ENCODE measurements at places on chromosomes 7 and 10.
A peak's percentile ranks its signal among the peaks of the same experiment; 100 is the strongest.

GRCh38 chr10:84525120-84525806 is 196.9 kb downstream of the CCSER2 start:
- no peak for DNase-seq

- no peak for DNase-seq
These were observed 6.6 kb downstream of the YWHAG start for GRCh38 chr7:76352193-76352592.

- DNase-seq = no peak
These were observed 111.5 kb downstream of the PRPF18 start for GRCh38 chr10:13698217-13698616.

DNA sequence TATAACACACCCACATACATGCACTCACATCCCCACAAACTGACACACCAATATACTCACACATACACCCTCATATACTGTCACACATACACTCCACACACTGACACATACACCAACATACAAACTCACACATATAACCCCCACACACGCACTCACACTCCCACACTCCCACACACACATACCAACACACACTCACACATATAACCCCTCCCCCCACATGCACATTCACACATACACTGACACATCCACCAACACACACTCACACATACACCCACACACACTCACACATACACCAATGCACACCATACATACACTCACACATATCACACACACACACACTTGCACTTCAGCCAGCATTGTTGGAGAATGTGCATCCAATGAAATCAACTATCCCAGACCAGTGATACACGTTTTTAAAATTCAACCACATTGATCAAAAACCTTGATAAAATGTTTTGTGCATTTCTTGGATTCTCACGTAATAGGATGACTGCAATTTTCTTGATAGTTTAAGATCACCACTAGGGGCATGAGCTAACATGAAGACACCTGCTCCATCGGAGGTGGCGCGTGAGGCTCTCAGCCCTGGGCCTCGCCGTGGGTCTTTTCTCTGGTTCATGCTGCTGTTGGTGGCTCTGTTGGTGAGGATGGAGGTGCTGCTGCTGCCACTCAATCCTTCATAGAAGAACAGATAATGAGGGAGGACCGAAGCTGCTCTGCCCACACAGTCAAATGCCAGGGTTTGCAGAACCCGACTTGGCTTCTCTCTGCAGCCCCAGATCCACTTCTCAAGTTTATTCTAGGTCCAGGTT is 32.1 kb upstream of the CHST15 start:
- DNase-seq = no peak

DNA sequence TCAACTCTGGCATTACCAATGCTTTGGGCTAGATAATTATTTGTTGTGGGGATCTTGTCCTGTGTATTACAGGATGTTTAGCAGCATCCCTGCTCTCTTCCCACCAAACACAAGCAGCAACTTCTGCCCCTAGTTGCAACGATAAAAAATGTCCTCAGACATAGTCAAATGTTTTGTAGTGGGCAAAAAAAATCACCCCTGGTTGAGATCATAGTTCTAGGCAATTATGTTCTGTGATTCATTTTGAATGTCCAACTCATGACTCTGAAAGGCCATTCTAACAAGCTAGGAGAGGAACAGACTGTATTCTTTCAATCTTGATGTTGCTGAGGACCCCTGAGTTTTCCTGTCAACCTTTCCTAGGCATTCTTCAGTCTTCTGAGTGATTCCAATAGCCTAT is 79.5 kb downstream of the RTKN2 start:
- no peak for DNase-seq

DNA sequence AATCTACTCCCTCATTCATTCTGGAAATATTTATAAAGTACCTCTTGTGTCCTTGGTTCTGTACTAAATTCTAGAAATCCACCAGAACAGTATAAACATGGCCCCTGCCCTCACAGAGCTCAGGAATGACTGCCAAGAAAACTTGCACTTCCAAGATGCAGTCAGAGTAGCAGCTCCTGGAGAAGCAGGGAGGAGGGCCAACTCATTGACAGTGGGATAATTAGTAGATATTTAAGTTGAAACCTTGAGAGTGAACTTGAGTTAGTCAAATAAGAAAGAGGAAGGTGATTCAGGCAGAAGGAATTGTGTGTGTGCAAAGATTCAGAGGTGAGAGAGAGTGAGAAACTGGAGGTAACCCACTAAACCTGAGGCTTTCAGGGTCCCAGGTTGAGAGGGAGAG is 182.2 kb upstream of the INHBA start:
- no peak for DNase-seq

DNA sequence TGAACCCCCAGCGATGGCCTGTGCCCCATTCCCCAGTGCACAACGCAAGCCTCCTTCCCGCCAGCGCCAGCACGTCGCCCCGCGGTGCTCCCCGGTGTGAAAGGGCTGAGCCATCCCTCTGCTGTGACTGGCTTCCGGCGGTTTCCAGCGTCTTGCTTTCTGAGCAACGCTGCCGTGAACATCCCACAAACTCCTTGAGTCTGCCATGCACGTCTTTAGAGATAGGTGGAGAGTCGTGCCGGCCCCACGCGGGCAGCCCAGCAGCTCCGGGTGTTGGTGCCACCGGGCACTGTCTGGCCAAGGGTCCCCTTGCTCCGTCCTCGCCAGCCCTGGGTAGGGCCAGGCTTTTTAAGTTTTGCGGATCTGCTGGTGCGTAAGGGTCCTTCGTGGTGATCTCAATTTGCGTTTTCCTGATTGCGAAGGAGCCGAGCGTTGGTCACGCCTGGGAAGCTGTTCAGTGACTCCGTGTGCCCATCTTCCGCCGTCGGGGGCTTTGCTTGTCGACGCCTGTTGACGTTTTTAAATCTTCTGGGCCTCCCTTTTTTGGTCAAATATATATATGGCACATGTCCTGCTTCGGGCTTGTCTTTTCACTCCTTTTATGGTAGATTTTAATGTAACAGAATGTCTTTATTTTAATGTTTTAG is 70.6 kb downstream of the FOXL3 start:
- peak; percentile 24 for DNase-seq

- no peak for DNase-seq
These were observed 19.5 kb downstream of the HDAC9 start for GRCh38 chr7:18515067-18515466.

DNA sequence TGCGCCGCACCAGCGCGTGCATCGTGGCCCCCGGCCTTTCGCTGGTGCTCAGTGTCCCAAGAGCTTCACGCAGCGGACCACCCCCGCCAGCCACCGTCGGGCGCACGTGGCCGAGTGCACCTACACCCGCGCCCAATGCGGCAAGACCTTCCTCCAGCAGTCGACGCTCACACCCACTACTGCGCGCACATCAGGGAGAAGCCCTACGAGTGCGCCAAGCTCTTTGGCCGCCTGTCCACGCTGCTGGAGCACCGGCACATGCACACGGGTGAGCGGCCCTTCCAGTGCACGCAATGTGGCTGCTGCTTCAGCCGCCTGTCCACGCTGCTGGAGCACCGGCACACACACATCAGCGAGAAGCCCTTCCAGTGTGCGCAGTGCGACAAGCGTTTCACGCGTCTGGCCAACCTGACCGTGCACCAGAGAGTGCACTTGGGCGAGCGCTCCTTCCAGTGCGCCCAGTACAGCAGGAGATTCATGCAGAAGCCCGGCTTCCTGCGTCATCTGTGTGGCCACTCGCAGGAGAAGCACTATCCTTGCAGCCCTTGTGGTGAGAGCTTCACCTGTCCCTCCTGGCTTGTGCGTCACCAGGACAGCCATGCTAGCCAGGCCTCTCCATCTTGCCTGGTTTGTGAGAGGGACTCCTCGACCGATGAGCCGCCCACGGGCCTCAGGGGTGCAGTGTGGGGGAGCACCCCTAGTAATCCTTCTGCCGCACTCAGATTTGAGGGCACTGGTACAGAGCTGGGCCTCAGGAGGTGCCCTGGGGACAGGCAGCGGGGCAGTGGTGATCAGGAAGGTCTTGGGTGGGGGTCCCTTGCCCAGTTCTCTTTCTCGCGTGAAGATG is 32.9 kb downstream of the ZNF783 start:
- no peak for DNase-seq

DNA sequence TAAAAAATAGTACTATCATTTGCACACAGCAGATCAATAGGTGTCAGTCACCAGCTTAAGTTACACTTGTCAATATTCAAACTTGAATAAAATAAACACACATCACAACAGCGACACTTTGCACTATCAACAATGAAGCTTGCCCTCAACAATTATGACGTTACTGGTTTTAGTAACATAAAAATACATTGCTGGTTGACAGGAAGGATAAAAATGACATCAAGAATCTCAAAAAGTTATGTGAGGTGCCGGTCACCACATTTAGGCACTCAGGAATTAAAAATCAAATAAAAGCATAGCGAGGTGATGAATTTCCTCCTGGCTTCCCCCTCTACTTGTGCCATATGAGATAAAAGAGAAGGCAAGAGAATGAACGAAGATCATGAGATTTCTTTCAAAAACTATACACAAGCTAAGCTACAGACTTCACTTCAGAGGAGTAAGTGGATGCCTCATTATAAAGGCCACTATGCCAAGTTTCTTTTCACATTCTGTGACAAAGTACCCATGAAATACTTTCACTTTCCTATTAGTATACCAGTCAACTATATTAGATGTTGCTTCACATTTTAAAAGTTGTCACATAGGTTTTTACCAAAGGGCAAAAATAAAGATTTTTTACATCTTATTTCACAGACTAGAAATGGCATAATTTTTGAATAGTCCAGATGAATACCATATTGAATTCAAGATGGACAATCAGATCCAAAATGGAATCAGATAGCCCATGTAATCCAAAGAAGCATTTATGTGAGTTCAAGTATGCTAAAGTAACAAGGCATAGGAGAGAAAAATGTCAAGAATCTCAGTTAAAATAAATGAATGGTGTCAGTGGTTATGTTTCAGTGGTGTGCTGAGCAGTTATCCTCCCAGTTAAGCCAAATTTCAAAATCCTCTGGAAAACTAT is 3.6 kb downstream of the CCDC71L start:
- no peak for DNase-seq

DNA sequence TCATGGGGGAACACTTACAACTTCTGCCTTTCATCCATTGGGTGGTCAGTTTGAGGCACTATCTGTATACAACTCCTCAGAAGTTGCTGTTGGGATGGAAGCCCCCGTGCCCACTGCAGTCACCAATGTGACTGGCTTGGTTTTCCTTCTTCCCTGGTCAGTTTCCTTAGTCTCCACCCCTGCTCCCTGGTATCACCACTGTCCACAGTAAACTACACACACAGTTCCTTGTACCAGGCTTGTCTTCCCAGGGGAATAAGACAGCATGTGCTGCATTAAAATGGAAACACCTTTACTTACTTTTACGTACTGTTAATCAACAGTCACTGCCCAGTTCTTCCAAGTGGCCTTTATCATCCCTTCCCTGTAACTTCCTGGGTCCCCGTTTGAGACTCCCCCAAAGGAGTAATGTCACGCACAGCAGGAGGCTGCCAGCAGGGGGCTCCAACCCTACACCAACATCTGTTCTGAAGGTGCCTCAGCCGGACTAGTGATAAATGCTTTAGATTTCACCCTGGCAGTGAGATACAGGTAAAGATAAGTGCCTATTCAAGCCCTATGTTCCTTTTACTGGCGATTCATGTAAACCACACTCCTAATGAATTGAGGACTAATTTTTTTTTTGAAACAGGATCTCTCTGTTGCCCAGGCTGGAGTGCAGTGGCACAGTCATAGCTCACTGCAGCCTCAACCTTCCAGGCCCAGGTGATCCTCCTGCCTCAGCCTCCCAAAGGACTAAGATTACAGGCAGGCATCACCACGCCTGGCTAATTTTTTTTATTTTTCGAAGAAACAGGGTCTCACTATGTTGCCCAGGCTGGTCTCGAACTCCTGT is 45.3 kb upstream of the PIK3AP1 start:
- peak; percentile 63 for DNase-seq

- DNase-seq = no peak
These were observed 76.9 kb upstream of the ITGB1 start for GRCh38 chr10:33034931-33035330.

GRCh38 chr10:92757066-92757710 is 67.4 kb downstream of the HHEX start:
- DNase-seq = no peak

DNA sequence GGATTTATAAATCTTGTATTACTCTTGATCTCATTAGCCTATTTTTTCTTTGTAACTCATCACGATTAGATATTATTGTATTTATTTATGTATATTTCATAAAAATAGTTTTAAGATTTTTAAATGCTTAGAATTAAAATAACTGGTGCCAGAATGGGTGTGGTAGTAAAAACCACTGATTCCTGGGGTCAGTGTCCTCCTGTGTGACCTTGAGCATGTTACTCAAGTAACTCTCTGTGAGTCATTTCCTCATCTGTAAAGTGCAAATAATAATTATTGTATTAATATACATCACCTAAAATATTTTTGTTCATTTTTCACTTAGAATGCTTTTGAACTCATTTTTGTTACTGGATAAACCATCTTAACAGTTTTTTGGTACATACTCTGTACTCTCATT is 91.3 kb upstream of the TMEM229A start:
- DNase-seq = no peak

DNA sequence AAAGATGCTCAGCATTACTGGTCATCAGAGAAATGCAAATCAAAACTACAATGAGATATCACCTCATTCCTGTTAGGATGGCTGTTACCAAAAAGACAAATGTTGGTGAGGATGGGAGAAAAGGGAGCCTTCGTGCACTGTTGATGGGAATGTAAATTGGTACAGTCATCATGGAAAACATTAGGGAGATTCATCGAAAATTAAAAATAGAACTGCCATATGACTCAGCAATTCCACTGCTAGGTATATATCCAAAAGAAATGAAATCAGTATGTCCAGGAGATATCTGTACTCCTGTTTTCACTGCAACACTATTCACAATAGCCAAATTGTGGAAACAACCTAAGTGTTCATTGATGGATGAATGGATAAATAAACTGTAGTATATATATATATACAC is 228.1 kb downstream of the ACTR3B start:
- no peak for DNase-seq

- DNase-seq = no peak
These were observed 46.1 kb downstream of the CYTH3 start for GRCh38 chr7:6226194-6226799.

- DNase-seq = no peak
These were observed 78.4 kb downstream of the SLC16A9 start for GRCh38 chr10:59631237-59631636.

DNA sequence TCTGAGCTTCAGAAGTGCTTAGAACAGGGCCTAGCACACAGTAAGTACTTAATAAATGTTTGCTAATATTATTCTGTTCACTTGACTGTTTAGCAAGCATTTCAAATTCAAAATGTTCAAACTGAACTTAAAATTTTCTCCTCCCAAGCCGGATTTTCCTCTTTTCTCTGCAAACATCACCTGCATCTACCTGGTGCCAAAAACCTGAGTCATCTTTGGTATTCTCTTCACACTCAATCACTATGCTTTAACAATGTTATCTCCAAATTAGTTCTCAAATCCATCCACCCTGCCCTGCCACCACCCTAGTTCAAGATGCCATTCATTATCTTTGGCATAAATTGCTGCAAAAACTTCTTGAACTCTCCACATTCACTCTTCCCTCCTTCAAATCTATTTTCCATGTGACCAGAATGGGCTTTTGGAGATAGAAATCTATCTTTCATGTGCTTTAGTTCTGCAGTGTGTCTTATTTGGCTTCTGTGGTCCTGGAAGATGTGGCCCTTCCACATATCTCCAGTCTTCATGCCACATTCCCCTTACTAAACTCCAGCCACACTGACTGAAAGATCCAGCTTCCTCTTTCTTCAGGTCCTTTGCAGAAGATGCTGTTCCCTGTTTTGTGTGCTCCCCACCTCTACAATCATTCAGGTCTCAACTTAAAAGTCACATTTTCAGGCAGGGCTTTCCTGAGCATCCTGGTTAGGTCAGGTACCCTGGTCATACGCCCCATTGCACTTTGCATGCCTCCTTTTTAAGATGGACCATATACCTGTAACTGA is 2.0 kb downstream of the GGCT start:
- DNase-seq = no peak

Measured in stimulated activated CD4-positive, alpha-beta T cell treated with anti-CD3 and anti-CD28 coated beads, Interleukin-2, amount 100 ng/mL, for 4 hours (primary cell).